ENCODE measurements at places on chromosomes 2 and 18.

DNA sequence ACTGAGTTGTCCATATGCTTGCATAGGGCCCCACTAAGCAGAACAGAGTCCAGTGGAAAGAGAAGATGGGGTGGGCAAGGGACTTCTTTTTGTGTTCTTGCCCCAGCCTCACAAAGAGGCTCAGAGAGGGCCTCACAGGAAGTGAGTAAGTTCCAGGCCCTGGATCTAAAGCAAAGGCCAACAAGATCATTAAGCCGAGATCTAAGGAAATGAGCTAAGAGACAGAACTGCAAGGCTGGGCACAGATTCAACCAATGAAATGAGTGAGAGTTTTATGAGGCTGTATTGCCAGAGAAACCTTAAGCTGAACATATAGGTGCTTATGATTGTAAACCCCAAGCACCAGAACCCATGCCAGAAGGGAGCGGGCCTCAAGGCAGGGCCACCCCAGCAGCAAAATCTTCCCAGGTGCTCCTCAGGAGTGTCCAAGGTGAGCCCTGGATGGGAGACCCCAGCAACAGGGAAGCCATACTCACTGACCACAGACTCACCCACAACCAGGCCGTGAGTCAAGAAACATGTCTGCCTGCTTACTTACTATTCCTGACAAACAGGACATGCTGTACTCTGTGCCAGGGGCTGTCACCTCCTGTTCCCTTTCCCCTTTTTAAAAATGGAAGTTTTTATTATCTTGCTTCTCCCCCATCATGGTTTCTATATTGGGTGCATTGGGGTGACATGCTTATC is 40.2 kb downstream of the SLC14A1 start:
- DNase-seq: no peak

DNA sequence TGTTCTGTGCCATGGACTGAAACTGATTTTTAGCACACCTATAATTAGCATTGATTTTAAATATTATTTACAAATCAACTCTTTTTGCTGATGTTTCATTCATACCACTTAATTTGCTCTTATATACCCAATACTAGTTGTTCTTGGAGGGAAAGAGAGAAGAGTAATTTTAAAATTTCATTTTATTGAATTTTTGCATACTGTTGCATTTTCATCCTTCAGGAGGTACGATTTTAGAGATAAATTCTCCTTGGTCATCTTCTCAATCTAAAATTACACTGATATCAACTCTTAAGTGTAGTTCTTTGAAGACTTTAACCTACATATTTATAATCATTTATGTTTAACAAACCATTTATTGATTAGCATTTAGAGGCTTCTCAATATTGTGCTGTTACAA is 71.0 kb downstream of the SLC4A10 start:
- DNase-seq: no peak

DNA sequence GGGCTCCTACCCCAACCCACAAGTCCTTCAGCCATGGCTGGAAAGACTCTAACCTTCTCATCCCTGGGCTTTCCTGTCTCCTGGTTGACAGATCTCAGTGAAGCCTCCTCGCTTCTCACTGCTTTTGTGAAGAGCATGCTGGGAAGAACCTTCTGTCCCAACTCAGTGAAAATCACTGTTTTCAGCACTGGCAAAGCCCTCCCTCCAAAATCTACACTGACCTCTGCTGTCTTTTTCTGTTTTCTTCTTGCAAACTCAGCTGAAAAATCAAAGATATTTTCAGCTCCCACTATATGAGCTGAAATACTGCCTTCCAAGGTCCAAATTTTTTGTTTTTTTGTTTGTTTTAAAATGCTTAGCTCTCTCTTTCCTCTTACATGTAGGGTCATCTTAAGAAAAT is 266.3 kb upstream of the AGAP1 start:
- DNase-seq: no peak

GRCh38 chr2:170502361-170503130 is 212.6 kb upstream of the SP5 start:
- no peak for DNase-seq

GRCh38 chr2:110714452-110715224 is 17.7 kb upstream of the ACOXL start:
- DNase-seq: no peak

DNA sequence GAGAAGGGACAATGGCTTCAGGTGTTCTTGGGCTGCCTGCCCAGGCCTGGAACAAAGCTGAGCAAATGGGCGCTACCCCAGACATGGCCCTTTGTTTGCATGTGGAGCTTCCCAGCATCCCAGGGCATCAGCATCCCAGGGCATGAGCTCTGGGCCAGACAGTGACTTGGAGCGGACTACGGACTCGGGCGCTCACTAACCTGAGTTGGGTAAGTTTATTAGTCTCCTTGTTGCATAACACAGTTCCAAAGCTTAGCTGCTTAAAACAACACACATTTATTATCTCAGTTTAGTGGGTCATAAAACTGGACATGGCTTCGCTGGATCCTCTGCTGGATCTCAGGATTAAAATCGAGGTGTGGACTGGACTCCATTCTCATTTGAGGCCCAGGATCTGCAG is 35.8 kb downstream of the MC2R start:
- no peak for DNase-seq

GRCh38 chr2:110838657-110839384 is 106.4 kb downstream of the ACOXL start:
- DNase-seq: no peak

GRCh38 chr2:172403881-172404468 is 23.4 kb upstream of the ITGA6 start:
- DNase-seq: no peak

DNA sequence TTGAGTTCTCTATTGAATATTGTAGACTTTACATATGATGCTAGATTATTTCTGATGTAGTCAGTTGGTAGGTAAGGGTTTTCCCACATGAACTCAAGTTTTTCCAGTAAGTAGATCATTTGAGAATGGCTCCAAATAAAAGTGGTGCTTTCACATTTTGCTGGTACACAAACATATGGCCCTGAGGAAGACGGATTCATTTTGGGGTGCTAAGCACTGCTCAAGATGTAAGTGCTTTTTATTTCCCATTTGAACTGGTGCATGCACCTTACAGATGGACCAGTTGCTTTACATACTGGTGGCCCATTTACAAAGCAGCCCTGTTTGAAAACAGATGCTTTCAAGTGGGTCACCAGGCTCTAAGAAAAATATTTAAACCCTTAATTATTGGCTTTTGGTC is 266.7 kb downstream of the MEIS1 start:
- DNase-seq: no peak

GRCh38 chr2:226295123-226295522 is 504.5 kb downstream of the IRS1 start:
- no peak for DNase-seq

DNA sequence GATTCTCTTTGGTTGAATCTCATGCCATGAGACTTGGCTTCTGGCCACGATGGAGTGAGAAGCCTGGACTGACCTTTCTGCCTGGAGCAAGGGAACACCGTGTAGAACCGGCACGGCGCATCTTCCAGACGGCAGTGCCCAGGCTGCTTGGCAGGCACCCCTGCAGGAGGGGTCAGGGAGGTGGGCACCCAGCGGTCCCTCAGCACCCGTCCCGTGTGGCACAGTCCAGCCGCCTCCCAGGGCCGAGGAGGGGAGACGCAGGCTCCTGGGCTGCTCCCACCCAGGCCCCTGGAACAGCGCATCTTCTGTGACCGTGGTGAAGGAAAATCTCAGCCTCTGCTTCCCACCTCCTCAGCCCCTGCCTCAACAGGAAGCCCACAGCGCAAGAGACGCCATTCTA is 95.7 kb downstream of the CMPK2 start:
- no peak for DNase-seq

DNA sequence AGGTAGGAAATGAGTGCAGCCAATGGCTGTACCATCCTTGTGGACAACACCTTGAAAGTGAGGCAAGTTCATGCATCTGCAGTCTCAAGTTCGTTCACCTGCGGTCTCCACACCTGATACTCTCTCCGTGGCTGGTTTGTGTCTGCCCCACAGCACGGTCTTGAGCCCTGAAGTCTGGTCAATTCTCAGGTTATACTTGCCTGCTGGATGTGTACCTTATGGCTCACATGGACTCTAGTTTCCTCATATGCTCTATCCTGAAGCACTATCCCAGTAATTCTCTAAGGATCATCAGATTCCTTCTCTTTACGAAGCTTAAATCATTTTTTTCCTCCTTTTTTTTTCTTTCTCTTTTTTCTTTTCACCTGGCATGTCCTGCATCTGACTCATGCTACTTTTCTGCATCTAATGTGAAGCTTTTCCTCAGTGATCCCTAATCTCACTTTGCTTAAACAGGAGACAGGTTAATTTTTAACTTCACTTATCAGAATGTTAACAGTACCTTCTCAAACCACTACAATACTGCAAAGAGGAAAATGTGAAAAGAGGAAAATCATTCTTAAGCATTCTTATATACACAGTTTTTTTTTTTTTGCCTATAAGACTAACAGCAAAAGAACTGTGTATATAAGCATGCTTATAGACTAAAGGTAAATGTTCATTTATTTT is 511.2 kb downstream of the SOX11 start:
- DNase-seq: no peak

DNA sequence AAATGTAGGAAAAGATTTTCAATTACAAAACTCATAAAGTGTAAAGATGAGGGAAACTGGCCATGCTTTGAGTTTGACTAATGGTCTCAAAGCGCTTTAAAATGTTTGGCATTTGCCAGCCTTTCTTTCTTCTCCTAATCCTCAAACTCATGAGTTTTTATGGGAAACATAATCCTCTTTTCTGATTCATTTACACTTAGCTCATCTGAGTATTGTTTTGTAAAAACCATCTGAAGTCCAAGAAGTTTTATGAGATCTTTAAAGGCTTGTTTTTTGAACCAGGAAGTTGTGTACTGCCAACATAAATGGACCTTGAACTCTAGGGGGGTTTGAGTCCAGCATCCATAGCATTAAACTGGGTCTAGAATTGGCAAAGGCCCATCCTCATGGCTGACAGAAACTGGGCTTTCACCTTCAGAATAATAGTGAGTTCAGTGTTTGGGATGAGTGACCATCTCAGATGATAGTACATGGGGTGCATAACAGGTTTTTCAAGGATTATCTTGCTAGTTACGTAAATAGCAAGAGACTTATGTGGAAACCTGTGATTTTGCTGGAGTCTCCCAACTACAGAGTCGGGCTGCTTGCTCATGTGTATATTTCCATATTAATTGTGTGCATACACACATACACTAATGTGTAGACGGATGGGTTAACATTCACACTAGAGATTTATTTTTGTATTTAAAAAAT is 3.8 kb upstream of the LTBP1 start:
- no peak for DNase-seq

GRCh38 chr2:177169810-177170514 is 42.6 kb upstream of the HNRNPA3 start:
- peak; percentile 98 for DNase-seq

DNA sequence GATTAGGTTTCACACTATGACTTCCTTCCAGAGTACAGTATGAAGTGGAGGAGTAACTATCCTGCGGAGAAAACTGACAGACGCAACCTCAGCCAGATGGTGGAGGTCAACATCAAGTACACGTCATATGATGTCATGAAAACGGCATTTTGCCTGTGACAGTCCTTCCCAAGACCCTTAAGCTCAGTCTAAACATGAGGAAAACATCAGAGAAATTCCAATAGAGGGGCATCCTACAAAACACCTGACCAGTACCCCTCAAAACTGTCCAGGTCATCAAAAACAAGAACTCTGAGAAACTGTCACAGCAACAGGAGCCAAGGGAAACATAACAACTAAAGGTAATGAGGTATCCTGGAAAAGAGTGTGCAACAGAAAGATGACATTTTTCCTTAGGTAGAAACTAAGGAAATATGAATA is 1.7 kb downstream of the RNU4ATAC start:
- peak; percentile 20 for DNase-seq

- peak; percentile 26 for DNase-seq
These were observed 760.0 kb upstream of the FSHR start for GRCh38 chr2:49914281-49914680.

DNA sequence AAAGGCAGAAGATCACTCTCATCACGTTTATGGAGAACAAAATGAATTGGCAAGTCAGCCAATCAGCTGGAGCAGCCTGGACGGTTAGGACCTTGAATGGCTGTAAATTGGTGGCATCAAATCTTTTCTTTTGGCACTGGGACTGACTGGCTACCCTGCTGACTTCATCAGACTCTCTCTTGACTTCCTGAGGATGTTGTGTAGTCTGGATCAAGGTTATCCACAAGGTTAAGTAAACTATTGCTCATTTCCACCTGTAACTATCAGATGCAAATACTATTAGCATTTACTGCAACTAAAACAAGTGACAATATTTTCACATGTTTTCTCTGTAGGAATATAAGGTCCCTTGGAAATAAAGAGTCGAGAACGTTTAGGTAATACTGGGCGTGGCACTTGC is 134.3 kb upstream of the RASGRP3 start:
- no peak for DNase-seq

- DNase-seq: no peak
These were observed 1.7 kb downstream of the EN1 start for GRCh38 chr2:118845522-118846441.

DNA sequence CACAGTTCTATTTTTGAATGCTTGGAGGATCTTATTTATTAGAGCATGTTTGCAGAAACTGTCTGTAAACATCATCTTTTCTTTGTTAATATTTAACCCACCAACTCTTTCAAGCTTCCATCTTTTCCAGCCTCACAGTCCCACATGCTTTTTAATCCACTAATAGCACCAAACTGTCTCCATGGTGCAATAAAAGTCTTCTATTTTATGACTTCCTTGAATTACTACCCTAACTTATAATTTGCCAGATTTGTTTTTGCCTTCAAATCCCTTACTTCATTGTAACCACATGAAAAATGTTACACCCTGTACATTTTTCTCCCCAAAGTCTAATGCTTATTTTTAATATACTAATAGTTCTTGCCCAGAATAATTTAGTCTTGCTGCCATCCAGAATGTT is 792.6 kb downstream of the PLCL1 start:
- no peak for DNase-seq

- no peak for DNase-seq
These were observed 329.0 kb downstream of the PTPRM start for GRCh38 chr18:7896161-7896560.
